Activated T-helper 1 cell treated with anti-CD3 and anti-CD28 coated beads, Interleukin-2, amount 50 U/mL, for 16 hours (primary cell): ENCODE measurements at places on chromosomes 5 and 9.

- DNase-seq = no peak
Observed at GRCh38 chr9:134372581-134373267, 46.5 kb downstream of the RXRA start.

- no peak for DNase-seq
Observed at GRCh38 chr5:142357469-142358090, 32.8 kb upstream of the SPRY4 start.

DNA sequence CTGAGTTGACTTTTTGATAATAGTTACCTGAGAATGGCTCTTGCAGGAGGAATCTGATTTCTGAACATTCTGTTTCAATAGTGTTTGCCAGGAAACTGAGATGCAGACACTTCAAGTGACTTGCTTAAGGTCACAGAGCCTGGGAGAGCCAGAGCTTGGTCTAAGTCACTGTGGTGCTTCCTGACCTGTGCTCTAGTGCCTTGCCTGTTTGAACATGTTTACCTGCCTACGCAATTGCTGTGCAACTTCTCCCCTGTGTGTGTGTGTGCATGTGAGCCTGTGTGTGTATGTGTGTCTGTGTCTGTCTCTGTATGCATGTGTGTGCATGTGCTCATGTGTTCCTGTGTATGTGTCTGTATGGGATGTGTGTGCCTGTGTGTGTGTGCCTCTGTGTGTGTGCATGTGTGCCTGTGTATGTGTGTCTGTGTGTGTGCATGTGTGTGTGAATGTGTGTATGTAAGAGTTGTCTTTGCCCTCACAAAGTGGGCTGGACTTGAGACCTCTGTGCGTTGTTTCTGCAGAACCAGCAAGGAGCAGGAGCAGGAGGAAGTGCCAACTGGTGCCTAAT is 185.8 kb downstream of the GADD45G start:
- no peak for DNase-seq

GRCh38 chr5:134937526-134937925 is 30.2 kb upstream of the CATSPER3 start:
- no peak for DNase-seq

- no peak for DNase-seq
Observed at GRCh38 chr9:110410961-110411360, 73.3 kb upstream of the TXNDC8 start.

DNA sequence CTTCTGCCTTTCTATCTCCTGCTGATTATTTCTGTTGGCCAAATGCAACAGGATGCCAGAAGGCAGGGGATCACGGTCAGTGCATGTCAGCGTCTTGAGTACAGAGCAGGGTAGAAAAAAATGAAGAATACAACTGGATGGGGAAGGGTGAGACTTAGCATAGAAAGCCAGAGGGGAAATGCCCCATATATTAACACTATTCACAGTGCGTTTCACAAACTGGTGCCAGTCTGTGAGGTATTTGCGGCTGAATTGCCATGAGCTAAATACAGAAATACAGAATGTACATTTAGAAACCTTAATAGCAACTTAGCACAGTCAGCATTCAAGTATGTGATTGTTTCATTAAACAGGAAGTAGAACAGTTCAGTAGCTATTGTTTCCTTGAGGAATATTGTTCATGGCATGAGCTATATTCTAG is 31.0 kb upstream of the SLC1A3 start:
- DNase-seq = no peak

GRCh38 chr9:86486891-86487837 is 133.0 kb upstream of the TUT7 start:
- no peak for DNase-seq

- no peak for DNase-seq
Observed at GRCh38 chr9:109317979-109318741, 2.7 kb downstream of the EPB41L4B start.

- DNase-seq = no peak
Observed at GRCh38 chr5:143010351-143010750, 240.2 kb downstream of the ARHGAP26 start.
